ENCODE measurements at places on chromosomes 12 and 14.

DNA sequence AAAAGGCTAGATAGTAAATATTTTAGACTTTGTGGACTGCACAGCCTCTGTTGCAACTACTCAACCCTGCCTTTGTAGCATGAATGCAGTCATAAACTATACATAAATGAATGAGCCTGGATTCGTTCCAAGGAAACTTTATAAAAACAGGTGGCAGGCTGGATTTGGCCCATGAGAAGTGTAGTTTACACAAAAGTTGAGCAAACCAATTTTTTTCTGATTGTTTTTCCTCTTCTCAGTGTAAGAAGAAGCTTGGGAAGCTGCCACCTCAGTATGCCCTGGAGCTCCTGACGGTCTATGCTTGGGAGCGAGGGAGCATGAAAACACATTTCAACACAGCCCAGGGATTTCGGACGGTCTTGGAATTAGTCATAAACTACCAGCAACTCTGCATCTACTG lies 9.5 kb downstream of the OAS1 start:
- no peak for DNase-seq

DNA sequence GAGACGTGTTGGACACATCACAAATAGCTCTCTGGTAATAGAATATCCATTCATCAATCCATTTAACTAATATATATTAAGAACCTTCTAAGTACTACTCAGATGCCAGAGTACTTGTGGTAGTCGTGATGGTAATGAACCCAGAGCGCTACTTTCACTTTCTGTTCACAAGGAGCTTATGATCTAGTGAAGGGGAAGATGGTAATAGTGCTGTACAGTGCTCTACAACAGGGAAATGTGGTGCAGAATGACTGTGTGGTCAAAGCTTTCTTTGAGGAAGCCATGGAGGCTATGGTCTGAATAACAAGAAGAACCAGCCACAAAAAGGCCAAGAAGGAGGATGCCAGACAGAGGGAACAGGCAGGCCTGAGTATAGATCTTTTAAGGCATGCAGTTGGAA lies 212.0 kb downstream of the PTPRO start:
- no peak for DNase-seq

GRCh38 chr14:54120260-54120659 lies 163.6 kb upstream of the BMP4 start:
- no peak for DNase-seq

DNA sequence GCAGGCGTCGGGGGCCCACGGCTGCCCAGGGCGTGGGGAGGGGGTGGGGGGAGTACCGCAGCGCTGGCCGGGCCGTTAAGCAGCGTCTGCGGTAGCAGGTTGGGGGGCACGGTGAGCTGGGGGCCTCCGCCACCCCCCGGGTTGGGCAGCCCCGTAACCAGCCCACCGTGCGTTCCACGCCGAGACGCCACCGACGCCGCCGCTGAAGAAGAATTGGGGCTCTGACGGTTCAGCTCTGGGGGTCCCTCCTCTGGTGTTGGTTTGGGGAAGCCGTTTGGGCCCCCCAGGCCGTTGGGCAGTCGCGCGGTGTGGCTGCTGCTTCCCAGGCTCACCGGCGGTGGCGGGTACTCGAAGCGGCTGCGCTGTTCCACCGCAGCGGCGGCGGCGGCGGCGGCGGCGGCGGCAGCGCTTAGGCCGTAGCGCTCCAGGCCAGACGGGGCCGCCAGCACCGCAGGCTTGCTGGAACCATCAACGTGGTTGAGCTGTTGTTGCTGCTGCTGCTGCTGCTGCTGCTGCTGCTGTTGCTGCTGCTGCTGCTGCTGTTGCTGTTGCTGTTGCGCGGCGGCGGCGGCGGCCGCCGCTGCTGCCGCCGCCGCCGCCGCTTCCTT lies 1.5 kb downstream of the IRF2BPL start:
- no peak for DNase-seq

- no peak for DNase-seq
Observed at GRCh38 chr12:113152835-113153814, 3.6 kb downstream of the CFAP73 start.

Measured in stimulated activated CD8-positive, alpha-beta memory T cell treated with anti-CD3 and anti-CD28 coated beads, Interleukin-4, amount 100 ng/mL, for 4 hours (primary cell).